ENCODE measurements at places on chromosomes 11 and 22.

- DNase-seq, result no peak
Observed at GRCh38 chr11:110317516-110317932, 21.1 kb upstream of the RDX start.

GRCh38 chr11:21949763-21950413, 243.0 kb upstream of the ANO5 start:
- no peak for DNase-seq

DNA sequence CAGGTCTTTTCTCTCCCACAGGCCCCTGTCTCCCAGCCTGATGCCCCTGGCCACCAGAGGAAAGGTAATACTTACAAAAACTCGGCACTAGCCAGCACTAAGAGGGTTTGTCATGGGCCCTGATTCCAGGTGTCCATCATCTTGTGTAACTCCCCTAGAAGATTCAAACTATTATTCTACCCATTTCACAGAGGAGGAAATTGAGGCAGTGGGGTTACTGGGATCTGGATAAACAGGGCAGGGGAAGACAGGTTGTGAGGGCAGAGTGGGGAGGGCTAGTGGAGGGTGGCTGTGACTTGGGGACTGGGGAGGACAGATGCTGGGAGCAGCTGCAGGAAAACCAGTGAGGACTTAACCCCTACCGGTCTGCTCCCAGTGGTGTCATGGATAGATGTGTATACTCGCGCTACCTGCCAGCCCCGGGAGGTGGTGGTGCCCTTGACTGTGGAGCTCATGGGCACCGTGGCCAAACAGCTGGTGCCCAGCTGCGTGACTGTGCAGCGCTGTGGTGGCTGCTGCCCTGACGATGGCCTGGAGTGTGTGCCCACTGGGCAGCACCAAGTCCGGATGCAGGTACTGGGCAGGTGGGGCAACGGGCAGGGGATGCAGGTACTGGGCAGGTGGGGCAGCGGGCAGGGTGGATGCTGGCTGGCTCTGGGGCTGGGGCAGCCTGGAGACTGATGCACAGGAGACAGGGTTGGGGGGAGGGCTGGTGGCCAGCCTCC, 1.2 kb downstream of the VEGFB start:
- no peak for DNase-seq

DNA sequence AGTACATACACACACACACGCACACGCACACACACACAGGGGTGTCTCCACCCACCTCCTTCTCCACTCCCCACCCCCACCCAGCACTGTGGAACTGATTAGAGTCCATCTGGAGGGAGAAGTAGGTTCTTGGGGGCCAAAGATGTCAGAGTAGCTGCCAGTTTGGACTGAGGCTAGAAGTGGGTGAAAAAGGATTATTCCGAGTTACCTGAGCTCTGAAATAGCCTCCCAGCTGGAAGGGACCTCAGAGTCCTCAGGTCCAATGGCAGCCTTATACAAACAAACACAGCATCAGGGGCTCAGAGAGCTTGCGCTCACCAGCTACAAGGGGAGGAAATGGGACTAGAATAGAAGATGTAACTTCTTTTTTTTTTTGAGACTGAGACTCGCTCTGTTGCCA, 20.8 kb downstream of the IL10RA start:
- DNase-seq, result no peak

DNA sequence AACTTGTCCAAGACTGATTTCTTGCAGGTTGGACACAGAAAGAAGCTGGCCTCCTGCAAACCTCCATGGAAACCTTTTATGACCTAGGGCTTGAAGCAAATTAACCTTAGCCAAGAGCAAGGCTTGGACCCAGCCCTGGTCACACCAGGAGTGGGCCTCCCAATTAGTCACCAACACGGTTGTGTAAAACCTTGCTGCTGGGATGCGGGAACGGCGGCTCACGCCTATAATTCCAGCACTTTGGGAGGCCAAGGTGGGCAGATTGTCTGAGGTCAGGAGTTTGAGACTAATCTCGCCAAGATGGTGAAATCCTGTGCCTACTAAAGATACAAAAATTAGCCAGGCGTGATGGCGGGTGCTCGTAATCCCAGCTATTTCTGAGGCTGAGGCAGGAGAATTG, 419.9 kb downstream of the AASDHPPT start:
- no peak for DNase-seq

- DNase-seq, result no peak
Observed at GRCh38 chr11:118136801-118137200, 15.8 kb downstream of the SCN4B start.

DNA sequence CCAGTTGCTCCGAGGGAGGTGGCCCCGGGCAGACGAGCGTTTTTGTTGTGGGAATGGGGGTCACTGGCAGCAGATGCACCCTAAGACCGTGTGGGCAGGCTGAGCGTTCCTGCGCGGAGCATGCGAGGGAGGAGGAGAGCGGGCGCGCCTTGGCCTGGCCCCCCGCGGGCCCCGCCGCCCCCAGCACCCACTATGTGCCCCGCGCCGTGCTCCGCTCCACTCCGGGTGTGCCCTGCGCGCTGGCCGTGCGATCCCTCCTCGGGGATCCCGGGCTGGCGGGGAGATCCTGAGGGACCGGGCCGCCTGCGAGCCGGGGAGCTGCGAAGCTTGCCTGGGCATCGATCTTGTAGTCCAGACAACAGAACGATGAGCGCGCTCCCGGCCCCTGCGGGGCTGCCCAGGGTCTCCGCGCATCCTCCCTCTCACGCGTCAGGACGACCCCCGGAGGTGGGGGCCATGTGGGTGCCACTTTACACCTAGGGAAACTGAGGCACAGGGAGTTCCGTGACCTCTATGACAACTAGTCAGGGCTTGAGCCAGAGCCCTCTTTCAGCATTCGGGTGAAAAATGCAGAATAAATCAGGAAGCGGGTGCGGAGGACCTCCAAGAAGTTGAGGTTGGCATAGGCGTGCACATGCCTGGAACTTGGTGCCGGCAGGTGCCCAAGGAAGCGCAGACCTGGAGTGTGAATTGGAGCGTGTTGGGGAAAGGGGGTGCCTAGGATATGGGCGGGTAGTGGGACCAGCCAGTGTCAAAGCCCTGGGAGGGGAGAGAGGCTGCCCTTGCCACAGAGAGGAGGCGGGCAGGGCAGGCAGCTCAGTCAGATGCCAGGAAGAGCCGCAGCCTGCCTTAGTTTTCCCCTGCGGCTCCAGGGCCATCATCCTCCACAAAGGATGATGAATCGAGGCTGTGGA, 1.3 kb upstream of the KMT5B start:
- no peak for DNase-seq

DNA sequence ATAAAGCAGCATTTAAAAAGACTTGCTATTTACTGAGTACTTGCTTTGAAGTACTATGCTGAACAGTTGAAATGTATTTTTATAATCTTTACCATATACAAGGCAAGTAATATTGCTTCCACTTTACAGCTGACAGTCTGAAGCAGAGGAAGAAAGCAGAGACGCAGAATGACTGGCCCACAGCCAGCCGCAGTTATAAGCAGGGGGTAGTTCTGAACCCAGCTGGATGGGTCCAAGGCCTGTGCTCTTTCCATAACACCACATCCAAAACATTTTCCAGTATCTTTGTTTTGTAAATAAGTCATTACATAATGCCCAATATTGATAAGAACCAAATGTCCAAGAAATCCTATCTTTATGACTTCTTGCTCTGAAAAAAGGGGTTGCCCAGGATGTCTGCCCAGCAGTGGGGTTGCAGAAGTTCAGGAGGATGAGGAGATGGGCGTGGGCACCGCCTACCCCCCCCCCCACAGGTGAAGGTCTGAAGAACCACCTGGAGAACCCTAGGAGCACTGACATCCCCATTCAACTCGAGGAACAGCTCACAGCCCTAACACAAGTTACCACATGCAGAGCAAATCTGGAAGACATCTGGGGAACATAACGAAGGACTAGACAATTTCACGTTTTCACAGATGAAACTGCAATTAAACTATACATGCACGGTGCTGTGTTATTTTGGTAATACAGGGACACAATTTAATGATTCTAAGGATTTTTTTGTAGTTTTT, 24.2 kb upstream of the YPEL1 start:
- DNase-seq, result no peak

DNA sequence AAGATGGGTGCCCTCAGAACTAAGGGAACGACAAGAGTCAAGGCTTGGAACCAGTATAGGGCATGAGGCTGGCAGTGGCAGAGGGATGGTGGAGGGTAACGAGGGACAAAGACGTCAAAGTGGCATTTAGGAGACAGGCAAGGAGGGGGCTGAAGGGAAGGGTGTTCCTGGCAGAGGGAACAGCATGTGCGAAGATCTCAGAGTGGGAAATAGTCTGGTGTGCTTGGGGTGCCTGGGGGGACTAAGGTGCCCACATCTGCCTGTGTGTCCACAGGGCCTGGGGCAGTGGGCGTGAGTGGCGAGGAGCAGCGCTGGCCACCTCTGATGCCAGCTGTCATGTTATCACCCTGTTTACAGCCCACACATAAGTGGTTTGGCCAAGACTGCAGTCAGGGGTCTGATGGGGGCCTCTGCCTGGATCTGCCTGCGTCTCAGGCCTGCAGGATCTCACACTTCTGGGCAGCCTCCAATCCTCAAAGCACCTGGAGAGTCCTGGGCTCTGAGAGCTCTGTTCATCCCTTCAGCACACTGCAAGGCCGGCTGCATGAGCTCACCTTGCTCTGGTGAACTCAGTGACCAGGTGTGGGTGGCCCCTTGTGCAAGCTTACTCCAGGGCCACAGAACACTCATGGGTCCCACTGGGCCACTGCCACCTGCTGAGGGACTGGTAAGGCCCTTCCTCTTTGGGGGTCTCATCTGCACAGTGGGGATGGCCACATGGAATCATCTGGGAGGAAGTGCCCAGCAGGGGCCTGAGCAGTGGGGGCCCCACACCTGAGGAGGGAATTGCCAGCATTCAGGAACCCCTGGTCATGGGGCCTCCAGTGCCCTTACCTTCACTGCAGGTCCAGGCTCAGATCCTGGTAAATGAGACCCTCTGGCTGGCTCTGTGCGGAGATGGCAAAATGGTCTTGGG, 89.7 kb upstream of the SHISAL1 start:
- no peak for DNase-seq

- DNase-seq, result no peak
Observed at GRCh38 chr11:86983021-86983488, 27.9 kb upstream of the FZD4 start.

GRCh38 chr11:113577356-113578032, 102.3 kb upstream of the DRD2 start:
- no peak for DNase-seq

DNA sequence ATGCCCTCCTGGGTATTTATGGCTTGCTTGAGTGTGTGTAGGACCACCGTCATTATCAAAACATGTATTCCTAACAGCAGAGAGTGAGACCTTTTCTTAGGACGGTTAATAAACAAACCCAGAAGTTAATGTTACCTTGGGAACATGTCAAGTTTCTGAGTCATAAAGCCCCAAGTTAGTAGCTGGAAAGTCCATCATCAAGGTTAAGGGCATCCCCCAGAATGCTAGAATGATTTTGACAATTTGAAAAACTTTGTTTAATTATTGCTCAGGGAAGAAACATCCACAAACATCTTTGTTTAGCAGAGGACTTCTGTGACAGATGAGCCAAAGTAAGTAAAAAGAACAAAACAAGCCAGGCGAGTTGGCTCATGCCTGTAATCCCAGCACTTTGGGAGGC, 20.0 kb downstream of the CAVIN3 start:
- no peak for DNase-seq

DNA sequence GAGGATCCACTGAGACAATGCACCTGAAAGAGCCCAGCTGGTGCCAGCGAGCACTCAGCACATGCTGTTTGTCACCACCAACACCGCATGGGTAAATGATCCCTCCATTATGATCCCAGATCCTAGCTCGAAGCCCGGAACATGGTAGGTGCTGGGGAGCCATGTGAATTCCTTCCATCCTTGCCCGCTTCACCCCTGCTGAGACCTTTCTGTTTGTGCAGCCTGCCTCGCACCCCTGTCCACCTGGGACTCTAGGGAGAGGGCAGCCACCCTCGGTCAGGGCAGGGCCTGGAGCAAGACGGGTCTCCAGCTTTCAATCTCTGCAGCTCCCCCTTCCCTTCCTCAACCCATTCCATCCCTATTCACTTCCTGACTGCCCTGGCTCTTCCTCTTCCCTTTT, 116.2 kb upstream of the ALX4 start:
- no peak for DNase-seq

DNA sequence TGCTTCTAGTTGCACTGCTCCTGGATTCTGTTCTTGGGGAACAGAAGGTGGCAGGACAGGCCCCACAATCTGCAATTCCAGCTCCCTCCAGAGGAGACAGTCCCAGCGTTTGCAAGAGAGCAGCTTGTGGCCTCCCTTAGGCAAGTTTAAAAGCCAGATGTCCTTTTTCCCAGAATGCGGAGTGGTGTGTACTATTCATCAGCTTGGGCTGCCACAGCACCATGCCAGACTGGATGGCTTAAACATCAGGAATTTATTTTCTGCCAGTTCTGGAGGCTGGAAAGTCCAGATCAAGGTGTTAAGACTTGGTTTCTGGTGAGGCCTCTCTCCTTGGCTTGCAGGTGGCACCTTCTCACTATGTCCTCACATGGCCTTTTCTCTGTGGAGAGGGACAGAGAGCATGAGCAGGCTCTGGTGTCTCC, 11.7 kb downstream of the MIAT start:
- DNase-seq, result no peak

DNA sequence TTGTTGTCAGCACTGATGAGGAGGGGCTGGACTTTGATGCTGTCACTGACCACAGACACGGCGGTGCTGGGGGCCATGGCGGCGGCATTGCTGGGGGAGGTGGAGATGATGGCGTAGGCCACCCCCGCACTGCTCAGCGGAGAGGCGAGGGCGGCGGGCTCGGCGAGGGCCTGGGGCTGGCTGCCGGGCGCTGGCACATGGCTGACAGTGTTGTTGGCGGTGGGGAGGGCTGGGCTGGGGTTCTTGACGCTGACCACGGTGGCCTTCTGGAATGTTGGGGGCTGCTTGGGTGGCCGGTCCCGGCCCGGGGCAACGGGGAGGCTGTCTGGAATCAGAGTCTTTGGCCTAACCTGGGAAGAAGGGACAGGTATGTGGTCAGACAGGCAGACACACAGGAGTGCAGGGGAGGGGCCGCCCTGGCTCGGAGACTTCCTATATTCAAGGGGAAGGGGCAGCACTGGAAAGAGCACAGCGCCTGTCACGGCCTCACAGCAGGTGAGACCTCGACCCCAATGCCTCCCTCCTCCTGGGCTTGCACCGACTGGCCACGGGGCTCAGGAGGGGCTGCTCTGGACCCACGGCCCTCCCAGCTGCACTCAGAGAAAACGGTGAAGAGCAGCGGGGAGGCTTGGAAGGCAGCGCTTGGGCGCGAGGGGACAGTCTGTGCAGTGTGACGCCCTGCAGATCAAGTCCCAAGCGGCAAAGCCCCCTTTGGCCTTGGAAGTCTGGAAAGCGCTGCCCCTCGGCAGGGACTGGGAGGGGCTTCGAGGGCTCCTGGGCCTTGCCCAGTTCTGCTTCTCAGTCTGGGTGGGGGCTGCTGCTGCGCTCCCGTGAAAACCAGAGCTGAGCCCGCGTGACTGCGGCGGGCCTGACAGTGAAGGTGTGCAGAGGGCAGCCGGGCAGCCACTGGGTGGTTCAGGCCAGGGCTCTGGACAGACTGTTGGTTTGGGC, 93.2 kb downstream of the PHF21B start:
- DNase-seq, result no peak

Data from stimulated activated CD8-positive, alpha-beta memory T cell treated with anti-CD3 and anti-CD28 coated beads, Interleukin-7, amount 100 ng/mL, for 1 hour (primary cell).